ENCODE measurements at places on chromosomes 1 and 21. TPM values are rescaled to one million over a fixed set of nuclear protein-coding genes. Genes with fewer than 3 reads are reported as not detected.

DNA sequence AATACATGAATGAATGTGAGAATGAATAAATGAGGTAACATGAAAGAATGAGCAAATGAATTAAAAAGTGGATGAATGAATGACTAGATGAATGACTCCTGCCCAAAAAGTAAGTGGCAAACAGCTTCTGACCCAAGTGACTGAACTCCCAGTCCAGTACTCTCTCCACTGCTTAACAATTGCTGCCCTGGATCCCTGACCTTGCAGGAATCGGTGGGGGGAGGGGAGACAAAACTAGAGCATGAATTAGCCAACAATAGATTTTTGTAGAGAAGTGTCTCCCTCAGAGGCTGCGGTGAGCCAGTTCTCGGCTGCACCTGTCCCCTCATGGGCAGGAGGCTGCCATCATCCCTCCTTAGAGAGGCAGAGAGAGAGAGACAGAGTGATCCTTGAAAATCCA, 5.9 kb upstream of the GRIK3 start:
- no peaks in the 10 kb centered on the region for H3K4me1 ChIP-seq
- no peak overlapping the region for H3K4me3 ChIP-seq
- H3K36me3 ChIP-seq = no peaks in the 10 kb centered on the region
- peaks cover 4% of the 10 kb centered on the region for H3K27me3 ChIP-seq
- no peak for DNase-seq

NR1I3 gene
- total RNA-seq = not detected

DNA sequence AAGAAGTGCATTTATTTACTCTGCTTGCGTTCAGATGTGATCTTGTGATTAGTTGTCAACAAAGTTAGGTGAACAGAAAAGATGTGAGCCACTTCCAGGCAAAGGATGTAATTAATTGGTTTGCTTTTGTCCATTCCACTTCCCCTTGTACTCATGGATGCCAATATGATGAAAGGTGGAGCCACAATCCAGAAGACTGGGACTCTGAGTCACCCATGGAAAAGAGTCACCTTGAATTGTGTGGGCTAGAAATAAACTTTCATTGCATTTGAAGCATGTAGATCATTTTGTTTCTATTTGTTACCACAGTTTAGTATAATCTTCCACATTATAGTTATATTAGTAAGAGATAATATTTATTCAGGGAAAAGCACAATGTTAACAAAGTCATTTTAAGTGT, 684.2 kb downstream of the LTN1 start:
- no peak for DNase-seq
- H3K27me3 ChIP-seq = no peaks in the 10 kb centered on the region
- H3K36me3 ChIP-seq = no peaks in the 10 kb centered on the region
- H3K4me3 ChIP-seq = no peak overlapping the region

- no peaks in the 10 kb centered on the region for H3K27me3 ChIP-seq
- no peaks in the 10 kb centered on the region for H3K36me3 ChIP-seq
- no peak overlapping the region for H3K4me3 ChIP-seq
Observed at GRCh38 chr1:219339466-219339865, 165.8 kb downstream of the LYPLAL1 start.

PEF1 gene
- 282 TPM for total RNA-seq
